Endothelial cell (in vitro differentiated cells): ENCODE measurements at places on chromosomes 4 and X.

DNA sequence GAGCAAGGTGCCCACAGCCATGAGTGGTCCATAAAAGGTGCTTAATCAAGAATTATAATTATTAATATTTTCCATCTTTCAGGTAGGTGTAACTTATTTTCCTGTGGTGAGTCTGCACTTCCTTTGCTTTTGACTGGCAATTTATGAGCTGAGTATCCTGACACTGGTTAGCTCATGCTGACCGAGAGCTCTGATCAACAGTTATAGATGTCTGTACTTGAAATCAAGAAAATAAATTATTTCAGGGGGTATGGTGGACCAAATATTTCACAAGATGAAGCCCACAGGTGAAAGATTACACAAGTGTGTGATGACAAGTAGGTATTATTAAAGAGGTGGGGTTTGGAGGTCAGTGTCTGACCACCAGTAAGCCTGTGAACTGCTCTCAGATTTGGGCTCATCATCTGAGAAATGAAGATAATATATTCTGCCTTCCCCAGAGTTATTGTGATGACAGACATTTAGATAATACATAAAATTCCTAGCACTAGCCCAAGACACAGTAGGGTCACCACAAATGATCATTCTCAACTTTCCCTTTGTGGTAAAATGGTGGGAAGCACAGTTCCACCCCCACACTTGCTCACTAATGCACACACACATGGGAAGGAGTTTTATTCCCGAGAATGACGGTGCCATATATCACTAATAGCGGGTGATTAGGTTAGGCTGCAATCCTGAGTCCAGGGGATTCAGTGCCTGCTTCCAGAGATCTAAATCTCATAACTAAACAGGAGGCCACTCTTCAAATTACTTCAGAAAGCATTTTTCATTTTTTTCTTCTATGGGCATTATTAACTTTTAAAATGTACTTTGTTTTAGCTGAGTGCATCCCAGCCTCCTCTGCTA, 34.0 kb upstream of the PACRGL start:
- no peak for DNase-seq
- peaks cover 3% of the 10 kb centered on the region for H3K4me1 ChIP-seq
- H3K27me3 ChIP-seq = no peaks in the 10 kb centered on the region
- H3K36me3 ChIP-seq = no peaks in the 10 kb centered on the region
- no peak overlapping the region for H3K27ac ChIP-seq

DNA sequence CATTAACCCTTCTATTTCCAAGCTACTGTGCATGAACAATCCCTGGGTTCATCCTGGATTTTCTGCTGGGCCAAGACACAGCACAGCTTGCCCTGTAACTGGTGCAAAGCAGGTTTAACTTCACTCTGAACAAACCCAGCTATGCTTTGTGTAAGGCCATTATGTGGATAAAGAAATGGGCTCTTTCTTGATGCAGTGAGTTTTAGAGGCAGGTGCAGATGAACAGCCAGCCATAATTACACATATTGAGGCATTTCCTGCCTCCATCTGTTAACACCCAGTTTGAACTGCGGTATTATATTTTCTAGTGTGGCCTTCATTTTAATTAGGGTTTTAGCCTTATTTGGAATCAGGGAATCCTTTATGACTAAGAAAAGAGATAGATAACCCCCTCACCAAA, 68.7 kb upstream of the ARX start:
- no peak for DNase-seq
- no peak overlapping the region for H3K4me3 ChIP-seq
- no peaks in the 10 kb centered on the region for H3K27me3 ChIP-seq
- no peak overlapping the region for H3K27ac ChIP-seq

DNA sequence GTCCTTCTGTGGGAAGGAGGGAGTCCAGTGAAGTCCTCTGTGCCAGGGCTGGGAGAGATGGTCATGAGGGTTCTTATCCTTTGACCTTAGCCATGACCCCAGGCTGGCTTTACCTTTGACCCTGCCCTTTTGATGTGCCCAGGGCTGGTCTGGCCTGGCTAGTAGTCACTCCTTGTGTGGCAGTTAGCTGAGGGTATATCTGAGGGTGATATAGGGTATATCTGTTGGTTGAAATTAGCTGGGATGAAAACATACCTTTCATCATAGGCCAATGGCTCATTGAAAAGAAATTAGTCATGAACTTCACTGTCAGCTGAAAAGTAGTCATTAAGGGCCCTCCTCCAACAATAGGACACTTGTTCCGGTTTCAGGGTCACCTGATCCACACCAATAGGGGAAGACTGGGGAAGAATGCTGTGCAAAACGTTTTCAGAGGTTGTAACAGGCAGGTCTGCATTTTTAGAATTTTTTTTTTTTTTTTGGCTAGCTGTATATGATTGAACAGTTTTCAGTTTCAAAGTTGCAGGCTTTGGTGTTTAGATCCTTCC, 74.6 kb upstream of the STOX2 start:
- DNase-seq = no peak
- H3K4me3 ChIP-seq = no peak overlapping the region
- peaks cover 1% of the 10 kb centered on the region for H3K27me3 ChIP-seq
- no peaks in the 10 kb centered on the region for H3K36me3 ChIP-seq

GRCh38 chrX:3134316-3134945, 93.2 kb downstream of the ARSF start:
- no peak for DNase-seq
- H3K36me3 ChIP-seq = no peaks in the 10 kb centered on the region
- no peak overlapping the region for H3K27ac ChIP-seq
- no peak overlapping the region for H3K4me3 ChIP-seq
- no peaks in the 10 kb centered on the region for H3K4me1 ChIP-seq

DNA sequence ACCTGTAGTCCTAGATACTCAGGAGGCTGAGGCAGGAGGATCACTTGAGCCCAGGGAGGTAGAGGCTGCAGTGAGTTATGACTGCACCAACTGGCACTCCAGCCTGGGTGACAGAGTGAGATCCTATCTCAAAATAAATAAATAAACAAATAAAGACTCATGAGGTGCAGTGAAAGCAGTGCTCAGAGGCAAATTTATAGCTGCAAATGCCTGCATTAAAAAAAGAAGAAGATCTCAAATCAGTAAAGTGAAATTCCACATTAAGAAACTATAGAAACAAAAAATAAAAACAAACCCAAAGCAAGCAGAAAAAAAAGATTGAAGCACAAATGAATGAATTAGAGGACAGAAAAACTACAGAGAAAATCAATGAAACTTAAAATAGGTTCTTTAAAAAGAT, 22.5 kb upstream of the HSD17B13 start:
- no peak overlapping the region for H3K27ac ChIP-seq
- H3K36me3 ChIP-seq = peaks cover 13% of the 10 kb centered on the region
- no peaks in the 10 kb centered on the region for H3K4me1 ChIP-seq
- H3K27me3 ChIP-seq = no peaks in the 10 kb centered on the region
- no peak for DNase-seq
- no peak overlapping the region for H3K4me3 ChIP-seq
